ENCODE measurements at places on chromosomes 2 and 18.

- no peak for DNase-seq
Observed at GRCh38 chr2:60557486-60557864, 4.0 kb upstream of the BCL11A start.

- DNase-seq: no peak
Observed at GRCh38 chr18:58793361-58793760, 71.3 kb upstream of the ZNF532 start.

GRCh38 chr2:239660390-239661230, 259.8 kb upstream of the HDAC4 start:
- DNase-seq: no peak

- DNase-seq: no peak
Observed at GRCh38 chr2:5803547-5803946, 111.4 kb downstream of the SOX11 start.

- no peak for DNase-seq
Observed at GRCh38 chr2:66507673-66508201, 72.8 kb downstream of the MEIS1 start.

DNA sequence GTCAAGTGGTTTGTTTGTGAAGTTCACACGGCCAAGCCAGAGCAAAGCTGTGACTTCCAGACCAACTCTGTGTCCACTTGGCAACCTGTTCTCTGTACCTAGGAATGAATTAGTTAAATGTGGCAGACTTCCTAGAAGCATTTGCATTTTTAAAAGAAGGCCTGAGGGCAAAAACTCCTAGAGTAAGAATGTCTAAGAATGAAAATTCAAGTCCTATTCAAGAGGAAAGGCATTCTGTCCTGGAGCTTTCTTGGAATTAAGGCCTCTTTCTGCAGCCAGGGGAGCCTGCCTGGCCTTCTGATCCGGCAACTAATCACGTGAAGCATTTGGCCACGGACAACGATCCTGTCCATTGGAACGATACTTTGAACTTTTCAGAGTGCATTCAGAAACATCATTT, 155.0 kb downstream of the SETBP1 start:
- DNase-seq: no peak

DNA sequence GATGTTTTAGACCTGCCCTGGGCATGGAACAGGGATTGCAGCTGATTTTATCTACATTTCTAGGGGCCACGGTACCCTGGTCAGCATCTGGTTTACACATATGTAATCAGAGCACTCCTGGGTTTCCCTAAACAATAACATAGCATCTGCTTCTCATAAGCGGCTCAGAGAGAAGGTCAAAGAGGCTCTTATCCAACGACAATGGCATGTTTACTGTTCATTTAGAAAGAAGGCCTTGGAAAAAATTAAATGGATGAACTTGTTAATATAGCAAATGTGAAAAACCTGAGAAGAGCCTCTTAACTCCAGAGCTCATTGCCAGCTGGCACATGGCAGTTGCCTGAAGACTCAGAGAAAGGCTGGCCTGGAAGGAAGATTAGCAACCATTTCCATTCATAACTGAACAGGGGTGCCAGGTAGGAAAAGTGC, 202.8 kb upstream of the THUMPD2 start:
- DNase-seq: no peak

GRCh38 chr18:8283891-8284585, 325.2 kb upstream of the RAB12 start:
- no peak for DNase-seq

DNA sequence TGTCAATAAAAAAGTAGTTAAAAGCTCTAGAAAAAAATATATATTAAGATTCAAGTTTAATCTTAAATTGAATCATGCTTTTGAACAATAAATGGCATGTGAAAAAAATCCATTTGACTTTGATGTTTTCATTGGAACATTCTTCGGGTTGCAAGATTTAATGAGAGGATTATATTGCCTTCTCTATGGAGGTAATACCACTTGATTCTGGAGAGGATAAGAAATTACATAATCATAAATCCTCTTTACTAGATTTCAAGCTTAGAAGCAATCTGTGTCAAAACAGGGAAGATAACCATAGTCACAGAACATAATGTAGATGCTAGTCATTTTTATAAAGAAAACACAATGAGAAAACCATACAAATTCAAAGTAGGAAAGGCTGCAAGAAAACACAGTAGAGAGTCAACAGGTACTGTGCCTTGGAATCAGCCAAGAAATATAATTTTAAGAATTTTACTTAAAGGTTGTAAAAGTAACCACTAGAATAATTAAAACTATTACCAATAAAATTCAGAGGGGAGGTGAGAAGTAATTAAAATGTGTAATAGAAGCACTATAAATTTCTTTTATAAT, 18.7 kb upstream of the MAPRE2 start:
- no peak for DNase-seq

DNA sequence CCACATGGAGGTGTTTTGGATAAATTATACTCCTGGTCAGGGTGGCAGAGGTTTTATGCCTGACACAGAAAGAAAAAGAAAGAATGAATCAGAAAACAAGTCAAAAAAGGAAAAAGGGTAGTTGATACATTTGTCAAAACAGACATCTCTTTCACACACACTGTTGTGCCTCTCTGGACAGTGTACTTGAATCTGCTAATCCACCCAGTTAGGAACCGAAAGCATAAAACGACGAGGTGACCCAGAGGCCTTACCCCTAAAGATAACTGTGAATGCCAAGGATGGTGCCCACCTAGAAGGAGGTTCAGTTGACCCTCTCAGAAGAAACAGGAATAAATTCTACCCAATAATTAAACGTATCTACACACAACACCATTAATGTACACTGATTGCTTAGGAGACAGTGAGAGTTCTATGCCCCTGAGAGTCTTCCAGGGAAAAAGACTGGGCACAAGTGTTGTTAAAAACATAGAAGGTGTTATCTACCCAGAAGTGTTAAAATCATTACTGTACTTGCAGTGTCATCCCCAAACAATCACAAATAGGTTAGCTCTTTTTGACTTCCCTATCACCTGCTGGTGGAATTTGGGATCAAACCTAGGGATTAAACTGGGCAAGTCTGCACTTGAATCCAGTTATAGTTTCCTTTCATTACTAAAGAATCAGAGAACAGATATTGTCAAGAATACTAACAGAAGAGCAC, 123.2 kb upstream of the DNAJC10 start:
- DNase-seq: no peak

DNA sequence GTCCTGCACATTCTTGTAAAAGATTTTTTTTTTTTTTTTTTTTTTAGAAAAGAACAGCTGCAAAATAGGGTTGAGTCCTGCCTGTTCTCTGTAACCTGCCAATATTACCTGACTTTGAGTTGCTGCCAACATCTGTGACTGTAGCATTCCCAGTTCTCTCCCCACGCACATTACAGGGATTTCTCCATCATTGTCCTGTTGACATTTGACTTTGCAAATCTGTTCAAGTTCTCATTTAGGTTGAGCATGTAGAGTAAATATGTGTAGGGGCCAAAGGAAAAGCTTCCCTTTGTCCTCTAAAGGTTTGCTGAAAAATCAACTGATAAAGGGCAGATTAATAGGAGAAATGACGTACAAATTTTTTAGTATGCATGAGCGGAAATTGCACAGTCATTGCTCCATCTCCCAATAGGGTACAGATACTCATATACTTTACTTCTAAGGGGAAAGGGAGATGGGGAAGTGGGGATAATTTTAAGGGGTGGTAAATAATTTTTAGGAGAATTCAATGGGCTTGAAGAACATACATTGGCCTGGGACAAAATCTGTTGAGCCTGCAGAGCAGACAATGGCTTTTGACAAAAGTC, 385.5 kb downstream of the PIK3C3 start:
- no peak for DNase-seq

- DNase-seq: no peak
Observed at GRCh38 chr2:180219491-180219890, 212.4 kb upstream of the CWC22 start.

DNA sequence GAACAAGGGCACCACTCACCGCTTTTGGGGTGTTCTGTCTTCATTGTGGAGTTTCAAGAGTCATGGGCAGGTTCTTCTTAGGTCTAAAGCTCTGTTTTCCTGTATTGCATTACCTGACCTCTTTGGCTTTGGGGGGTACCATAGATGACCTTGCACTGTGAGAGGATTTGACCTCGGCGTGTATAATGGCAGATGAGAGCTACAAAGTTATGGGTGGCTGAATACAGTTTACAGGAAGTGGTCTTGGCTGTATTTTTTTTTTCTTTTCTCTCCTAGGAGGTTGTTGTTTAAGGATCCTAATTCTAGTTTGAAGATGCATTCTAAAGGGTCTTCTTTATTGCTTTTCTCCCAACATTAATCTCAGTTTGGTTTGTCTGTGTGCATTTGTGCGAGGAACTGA, 11.5 kb downstream of the GAL3ST2 start:
- no peak for DNase-seq

All from left renal cortex interstitium (tissue), 4 donors.